ENCODE measurements at places on chromosomes 2 and 18. TPM values are rescaled to one million over a fixed set of nuclear protein-coding genes. Genes with fewer than 3 reads are reported as not detected.

DNA sequence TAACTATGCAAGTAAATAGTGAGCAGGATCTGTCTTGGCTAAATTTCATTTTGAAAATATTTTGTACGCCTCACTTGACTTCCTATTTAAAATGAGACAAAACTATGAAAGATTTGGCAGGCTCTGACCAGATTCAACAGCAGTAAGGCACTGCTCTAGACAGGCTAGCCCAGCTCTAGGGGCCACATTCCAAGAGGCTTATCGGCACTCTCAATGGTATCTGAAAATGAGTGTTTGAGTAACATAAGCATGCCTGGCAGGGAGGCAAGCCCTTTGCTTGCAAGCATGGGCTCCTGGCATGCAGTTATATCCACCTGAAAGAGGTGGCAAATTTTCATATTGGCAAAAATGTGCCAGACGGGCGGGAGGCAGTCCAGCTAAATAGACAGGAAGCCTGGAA lies 10.5 kb downstream of the CAPN13 start:
- no peak overlapping the region for H3K27ac ChIP-seq
- H3K4me3 ChIP-seq: no peak overlapping the region
- peaks cover 6% of the 10 kb centered on the region for H3K27me3 ChIP-seq
- no peak for DNase-seq

DNA sequence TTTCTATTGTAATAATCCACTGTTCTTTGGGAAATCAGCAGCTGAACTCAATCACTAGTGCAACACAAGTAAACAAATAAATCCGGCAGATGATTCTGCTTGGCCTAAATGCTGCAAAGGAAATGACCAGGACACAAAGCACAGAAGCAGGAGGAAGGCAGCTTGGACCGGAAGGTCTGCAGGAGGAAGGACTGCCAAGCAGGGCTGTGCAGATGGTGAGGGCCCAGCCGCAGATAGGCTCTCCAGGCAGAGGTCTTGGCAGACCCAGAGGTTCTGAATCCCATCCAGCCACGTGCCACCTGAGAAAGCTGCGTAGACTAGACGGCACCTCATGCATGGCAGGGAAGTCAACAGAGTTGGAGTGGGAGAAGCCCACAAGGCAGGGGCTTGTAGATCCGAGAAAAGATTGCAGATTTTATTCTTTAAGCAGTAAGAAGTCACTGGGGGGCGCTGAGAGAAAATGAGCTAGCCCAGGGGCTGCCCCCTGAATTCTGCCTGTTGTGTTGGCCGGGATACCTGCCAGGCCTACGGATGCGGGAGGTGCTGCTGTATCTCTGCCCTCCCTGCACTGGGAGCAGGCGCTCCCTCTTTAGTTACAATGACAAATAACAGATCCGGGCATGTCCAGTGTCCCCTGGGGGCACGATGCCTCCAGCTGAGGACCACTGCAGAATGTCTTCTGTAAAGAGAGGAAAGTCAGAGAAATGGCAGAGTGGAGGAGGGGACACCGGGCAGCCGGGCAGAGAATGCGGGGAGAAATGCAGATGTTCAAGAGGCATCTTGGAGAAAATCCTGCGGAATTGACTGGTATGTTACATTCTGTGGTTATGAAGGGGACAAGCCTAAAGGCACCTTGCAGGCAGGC lies 153.5 kb downstream of the PXDN start:
- H3K27ac ChIP-seq: no peak overlapping the region
- no peak for DNase-seq
- no peaks in the 10 kb centered on the region for H3K36me3 ChIP-seq
- no peaks in the 10 kb centered on the region for H3K27me3 ChIP-seq

DNA sequence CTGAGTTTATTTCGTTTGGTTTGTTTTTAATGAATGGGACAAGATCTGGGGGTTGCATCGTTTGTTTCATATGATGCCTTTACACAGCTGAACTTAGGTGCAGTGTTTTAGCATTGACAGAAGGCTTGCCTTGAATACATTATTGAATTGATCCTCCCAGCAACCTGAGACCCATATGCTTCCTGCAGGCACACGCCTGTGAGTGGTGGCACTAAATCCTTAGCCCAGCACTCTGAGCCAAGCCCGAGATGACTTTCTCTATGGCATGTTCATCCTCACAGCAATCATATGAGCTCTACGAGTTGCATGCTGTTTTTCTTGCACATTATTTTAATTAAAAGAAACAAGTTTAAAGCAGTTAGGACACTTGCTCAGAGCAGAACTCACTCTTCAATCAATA lies 47.8 kb upstream of the AGAP1 start:
- no peak for DNase-seq
- H3K4me3 ChIP-seq: no peak overlapping the region
- peaks cover 4% of the 10 kb centered on the region for H3K27me3 ChIP-seq

GRCh38 chr2:27060323-27060722 lies 8.9 kb downstream of the AGBL5 start:
- H3K4me1 ChIP-seq: no peaks in the 10 kb centered on the region
- no peak overlapping the region for H3K4me3 ChIP-seq
- peaks cover 6% of the 10 kb centered on the region for H3K36me3 ChIP-seq
- H3K27ac ChIP-seq: no peak overlapping the region

UGT1A8 gene
- not detected for total RNA-seq

DNA sequence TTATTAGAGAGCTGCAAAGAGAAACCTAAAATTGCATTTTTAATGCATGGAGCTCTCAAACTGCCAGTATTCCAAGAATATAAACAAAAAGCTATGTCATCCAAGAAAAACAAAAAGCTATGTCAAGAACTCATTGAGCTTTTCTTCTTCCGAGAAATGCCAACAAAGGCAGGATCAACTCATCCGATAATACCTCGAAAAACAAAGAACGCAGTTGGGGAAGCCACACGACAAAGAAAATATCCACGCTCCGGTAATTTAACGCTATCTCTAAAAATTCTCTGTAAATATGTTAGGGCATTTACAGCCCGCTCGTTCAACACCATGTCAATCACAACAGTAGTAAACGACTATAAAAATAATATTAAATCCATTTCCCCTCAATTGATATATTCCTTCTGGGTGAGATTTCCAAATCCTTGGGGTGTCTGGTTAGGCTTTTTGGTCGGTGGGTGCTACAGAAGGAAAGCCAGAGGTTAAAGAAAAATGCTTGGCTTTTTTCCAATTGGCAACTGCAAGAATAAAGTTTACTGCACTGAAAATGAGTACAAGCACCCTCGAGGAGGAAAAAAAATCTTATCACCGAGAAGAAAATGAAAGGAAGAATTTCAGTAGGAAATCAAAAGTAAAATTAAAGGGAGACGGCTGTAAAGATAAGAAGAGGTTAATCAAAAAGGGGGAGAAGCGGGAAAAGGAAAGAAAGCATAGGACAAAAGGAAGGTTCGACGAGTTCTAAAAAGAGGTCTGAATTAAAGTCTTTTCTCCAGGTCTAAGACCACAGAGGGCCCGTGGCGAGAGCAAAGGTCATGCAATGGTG lies 856 bp downstream of the TIA1 start:
- H3K36me3 ChIP-seq: peaks cover 3% of the 10 kb centered on the region
- peak overlapping the region; percentile 72 for H3K4me3 ChIP-seq
- peak overlapping the region; percentile 89 for H3K27ac ChIP-seq
- H3K27me3 ChIP-seq: no peaks in the 10 kb centered on the region

GRCh38 chr18:23099621-23100020 lies 35.7 kb upstream of the CABLES1 start:
- no peaks in the 10 kb centered on the region for H3K36me3 ChIP-seq
- H3K4me1 ChIP-seq: no peaks in the 10 kb centered on the region
- DNase-seq: no peak
- H3K4me3 ChIP-seq: no peak overlapping the region
- H3K27me3 ChIP-seq: no peaks in the 10 kb centered on the region

- no peaks in the 10 kb centered on the region for H3K27me3 ChIP-seq
- no peaks in the 10 kb centered on the region for H3K4me1 ChIP-seq
- DNase-seq: peak; percentile 7
Observed at GRCh38 chr2:85066874-85067351, 66.3 kb upstream of the TCF7L1 start.

DNA sequence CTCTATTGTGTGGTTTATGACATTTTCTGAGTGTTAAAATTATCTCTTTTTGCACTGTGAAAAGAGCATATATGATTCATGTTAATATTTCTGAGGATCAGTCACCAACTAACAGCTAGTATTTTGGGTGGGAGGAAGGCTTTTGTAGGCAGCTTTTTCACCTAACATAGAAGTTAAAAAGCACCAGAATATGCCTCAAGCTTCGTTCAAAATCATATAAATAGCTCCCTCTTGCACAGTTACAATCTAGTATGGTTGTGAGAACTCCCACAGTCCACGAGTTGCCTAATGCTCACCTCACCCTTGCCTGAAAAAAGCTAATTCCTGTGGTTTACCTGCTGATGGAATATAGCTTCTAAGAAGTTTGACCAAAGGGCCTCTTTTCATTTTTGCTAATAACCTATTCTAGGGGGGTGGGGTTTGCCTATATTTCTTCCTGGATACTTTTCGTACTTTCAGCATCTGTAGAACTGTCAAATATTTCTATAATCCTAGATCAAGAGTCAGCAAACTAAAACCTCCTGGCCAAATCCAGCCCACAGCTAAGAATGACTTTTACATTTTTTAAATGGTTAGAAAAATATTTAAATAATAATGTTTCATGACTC lies 167.1 kb upstream of the FOSL2 start:
- no peaks in the 10 kb centered on the region for H3K27me3 ChIP-seq
- no peak overlapping the region for H3K27ac ChIP-seq
- no peaks in the 10 kb centered on the region for H3K4me1 ChIP-seq
- DNase-seq: no peak
- no peak overlapping the region for H3K4me3 ChIP-seq

AFF3 gene
- 20.8 TPM for total RNA-seq
